SJSA1 (cell line): ENCODE measurements at places on chromosomes 3 and 15. TPM values are rescaled to one million over a fixed set of nuclear protein-coding genes. Genes with fewer than 3 reads are reported as not detected.

Gene PCBP4
- 75.3 and 138 TPM in 2 replicates for total RNA-seq

Gene CELSR3
- total RNA-seq = under 0.01 and 0.26 TPM in 2 replicates

Gene SLCO2A1
- 0.16 TPM in 1 of 2 replicates, not detected in the other for total RNA-seq

Gene IL16
- total RNA-seq = not detected in 2 replicates

Gene NLGN1
- total RNA-seq = 3.2 and 3.9 TPM in 2 replicates

Gene EFCC1
- total RNA-seq = 1.5 and 2.8 TPM in 2 replicates

Gene GOLGA6A
- total RNA-seq = not detected in 2 replicates

Gene HMG20A
- total RNA-seq = 25.9 and 30.1 TPM in 2 replicates

Gene SH2D7
- total RNA-seq = not detected in 2 replicates

Gene EPHB1
- total RNA-seq = not detected in 2 replicates
